Hematopoietic multipotent progenitor cell treated with erythropoietin and hydrocortisone succinate and interleukin-3 and kit ligand, for 8 days (in vitro differentiated cells): ENCODE measurements at places on chromosomes 1 and 21.

DNA sequence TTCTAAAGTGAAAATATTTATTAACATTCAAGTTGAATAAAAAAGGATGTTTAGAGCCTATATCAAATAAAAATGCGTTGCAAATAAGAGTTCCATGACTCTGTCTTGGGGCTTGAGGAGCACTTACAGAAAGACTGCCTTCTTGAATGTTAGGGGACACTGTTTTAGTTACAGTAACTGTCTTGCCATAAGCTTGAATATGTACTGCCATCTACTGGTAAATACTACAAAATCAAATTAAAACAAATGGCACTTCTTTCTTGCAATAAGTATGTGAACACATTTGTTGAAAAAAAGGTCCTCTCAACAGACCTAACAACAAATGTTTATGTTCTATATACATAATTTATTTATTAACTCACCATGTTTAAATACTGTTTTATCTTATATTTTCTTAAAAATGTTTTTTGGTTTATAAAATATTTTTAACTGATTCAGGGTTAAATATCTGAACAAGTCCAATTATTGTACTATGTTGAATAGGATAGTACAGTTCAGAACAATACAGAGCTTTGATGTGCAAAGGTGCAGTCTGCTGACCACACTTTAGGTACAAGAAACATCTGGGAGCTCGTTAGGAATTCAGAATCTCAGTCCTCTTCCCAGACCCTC, 199.5 kb downstream of the LRRIQ3 start:
- peak; percentile 46 for DNase-seq

- no peak for DNase-seq
Measured at GRCh38 chr21:35602811-35603362, 457.4 kb downstream of the SETD4 start.

- no peak for DNase-seq
Measured at GRCh38 chr1:53583868-53584776, 124.9 kb downstream of the DMRTB1 start.

- no peak for DNase-seq
Measured at GRCh38 chr21:16538405-16538804, 808.6 kb downstream of the USP25 start.

- peak; percentile 34 for DNase-seq
Measured at GRCh38 chr1:248886237-248886895, 19.7 kb upstream of the PGBD2 start.

DNA sequence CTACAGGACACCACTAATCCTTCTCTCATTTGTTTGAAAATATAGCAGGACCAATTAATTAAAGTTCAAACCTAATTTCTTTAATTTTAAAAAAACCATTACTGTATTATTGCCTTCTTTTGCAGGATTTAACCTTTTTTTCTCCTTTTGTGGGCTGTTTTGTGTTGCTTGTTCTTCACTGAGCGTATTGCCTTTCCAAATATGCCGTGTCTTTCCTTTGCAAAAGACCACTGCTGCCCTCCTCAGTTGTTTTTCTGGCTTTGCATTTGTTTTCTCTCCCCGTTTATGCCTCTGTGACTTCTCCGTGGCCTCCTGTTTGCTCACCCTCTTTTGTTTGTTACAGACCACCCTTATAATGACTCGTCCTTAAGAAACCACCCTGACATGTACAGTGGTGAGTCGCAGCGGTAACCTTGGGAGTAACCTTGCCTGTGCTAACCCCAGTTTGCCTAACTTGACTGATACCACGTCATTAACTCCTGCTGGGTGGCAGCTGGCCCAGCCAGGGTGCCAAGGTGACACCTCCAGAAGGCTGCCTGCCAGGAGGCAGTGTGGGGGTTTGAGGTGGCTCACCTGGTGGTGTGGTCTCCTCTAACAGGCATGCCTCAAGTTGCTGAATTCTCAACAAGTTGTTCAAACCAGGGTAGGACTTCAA, 81.1 kb upstream of the CNTN2 start:
- no peak for DNase-seq

DNA sequence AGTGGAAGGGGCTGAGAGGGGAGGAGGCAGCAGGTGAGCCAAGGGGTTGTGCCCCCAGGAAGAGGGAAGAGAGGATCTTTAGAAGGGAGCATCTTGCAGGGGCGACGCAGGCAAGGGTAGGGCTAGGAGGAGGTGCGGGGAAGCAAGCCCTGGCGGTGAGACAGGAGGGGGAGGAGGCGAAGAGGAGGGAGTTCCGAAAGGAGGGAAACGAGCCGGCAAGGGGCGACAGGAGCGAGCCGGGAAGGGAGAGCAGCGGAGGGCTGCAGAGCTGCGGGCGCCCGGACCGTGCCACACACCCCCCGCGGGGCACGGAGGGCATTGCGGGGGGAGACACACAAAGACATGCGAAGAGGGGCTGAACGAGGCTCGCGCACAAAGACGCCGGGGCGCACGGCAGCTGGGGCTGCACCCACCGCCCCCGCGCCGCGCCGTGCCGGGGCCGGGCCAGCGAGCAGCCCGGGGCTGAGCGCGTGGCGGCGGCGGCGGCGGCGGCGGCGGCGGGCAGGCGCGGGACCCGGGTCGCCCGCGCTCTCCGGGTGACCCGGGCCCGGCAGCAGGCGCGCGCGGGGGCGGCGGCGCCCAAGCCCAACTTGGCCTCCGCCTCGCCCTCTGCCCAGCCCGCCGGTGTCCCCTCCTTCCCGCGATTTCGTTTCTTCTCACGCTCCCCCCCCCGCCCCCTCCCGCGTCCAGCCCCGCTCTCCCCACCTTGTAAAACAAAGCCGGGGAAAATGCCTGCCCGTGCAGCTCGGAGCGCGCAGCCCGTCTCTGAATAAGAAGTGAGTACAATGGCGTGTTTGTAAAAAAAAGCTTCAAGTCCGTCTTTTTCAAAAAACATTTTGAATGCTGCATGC, at the start of gene KCNK2:
TSS of gene KCNK2 (plus strand) at position 206 of the 851 bp plus-strand sequence. CDS start 649 bp downstream, outside the sequence.
- DNase-seq: no peak

- DNase-seq: peak; percentile 54
Measured at GRCh38 chr1:207500306-207500705, 4.3 kb downstream of the CR1 start.

- DNase-seq: no peak
Measured at GRCh38 chr1:49424782-49425181, 599.0 kb downstream of the AGBL4 start.

GRCh38 chr21:16046656-16047330, 317.0 kb downstream of the USP25 start:
- no peak for DNase-seq

DNA sequence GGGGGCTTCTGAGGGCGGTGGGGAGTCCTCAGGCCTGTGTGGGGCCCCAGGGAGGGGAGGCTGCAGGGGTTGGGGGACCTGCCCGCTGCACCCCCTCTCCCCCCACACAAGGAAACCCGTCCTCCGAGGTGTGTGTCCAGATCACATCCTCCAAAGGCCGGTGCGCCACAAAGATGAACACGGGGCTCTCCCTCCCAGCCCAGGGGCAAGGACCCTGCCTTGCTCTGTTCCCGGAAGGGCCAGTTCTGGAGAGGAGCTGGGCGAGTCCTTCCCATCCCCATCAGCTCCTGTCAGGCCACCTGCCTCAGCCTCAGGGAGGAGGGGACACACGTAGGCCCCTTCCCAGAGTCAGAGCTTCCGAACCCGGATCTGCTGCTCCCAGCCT, 2.5 kb upstream of the TTLL10 start:
- no peak for DNase-seq

- no peak for DNase-seq
Measured at GRCh38 chr1:212402666-212403321, 11.9 kb downstream of the PACC1 start.

DNA sequence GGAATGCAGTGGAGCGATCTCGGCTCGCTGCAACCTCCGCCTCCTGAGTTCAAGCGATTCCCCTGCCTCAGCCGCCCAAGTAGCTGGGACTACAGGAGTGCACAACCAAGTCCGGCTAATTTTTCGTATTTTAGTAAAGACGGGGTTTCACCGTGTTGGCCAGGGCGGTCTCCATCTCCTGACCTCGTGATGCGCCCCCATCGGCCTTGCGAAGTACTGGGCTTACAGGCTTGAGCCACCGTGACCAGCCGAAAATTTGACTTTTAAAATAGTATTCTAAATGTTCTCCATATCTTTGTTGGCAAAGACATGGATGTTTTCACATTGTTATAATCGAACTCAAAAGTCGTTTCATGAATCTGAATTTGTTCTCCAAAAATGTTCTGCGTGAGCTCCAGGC, 36.7 kb upstream of the SMYD2 start:
- DNase-seq: no peak

GRCh38 chr1:179251675-179252074, 22.2 kb upstream of the ABL2 start:
- DNase-seq: no peak

GRCh38 chr21:42544544-42544943, 30.9 kb downstream of the SLC37A1 start:
- DNase-seq: peak; percentile 70

- no peak for DNase-seq
Measured at GRCh38 chr21:42047821-42048613, 23.1 kb upstream of the UMODL1 start.

DNA sequence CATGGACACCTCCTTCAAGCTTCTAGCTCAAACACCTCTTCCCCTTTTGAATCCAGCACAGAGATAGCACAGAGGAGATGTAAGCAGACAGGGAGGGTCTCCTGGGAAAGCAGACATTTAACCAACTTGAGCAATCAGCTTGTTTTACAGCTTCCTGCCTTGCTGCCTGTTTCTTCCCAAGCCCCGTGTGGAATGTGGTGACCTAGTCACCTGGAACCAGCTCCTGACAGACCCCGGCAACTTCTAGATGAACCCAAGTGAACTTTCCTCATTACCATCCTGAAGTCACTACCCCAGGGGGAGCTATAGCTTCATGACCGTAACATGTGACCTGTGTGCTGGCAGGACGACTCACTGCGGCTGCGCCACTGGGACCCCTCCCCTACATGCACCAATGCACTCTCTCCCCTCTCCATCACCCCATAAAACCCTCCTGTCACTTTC, 24.1 kb upstream of the TTF2 start:
- no peak for DNase-seq

- peak; percentile 59 for DNase-seq
Measured at GRCh38 chr1:174393885-174394284, 53.9 kb upstream of the GPR52 start.

DNA sequence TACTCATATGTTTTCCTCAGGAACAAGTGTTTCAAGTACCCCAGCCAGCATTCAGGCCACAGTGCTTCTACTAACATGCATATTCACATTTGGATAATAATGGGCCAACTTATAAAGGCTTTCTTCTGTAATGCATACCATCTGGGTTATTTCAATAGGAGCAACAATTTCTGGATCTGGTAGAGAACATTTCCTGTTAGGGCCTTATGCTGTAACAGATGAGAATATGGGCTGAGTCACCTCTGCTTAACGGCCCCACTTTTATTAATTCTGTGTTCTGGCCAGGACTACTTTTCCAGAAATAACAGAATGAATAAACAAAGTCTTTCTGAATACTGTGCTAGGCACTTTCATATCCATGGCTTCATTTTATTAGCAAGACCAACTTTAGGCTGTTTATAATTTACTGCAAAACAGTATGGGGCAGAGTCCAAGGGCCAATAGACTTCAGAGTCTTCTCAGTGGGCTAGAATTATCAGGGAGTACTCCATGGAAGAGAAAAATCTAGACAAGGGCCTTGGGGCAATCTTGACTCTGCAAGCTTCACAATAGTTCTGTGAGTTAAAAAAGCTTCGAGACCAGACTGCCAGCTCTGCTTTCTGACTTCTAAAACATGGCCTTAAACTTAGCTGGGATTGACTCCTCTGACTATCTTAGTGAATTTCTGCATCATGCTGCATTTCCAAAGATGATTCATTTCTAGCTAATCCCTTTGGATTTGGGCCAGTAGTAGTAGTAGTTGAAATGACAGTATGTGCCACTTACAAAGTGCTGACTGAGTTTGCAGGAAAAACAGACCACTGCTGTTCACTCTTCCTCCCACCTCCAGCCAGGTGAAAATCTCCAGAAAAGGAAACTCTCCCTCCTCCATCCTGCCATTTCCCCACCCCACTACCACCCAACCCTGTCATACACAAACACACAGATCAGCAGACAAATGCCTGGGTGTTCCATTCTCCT, 8.2 kb upstream of the SSX2IP start:
- no peak for DNase-seq

GRCh38 chr1:113046569-113046968, 26.4 kb upstream of the LRIG2 start:
- no peak for DNase-seq

- DNase-seq: no peak
Measured at GRCh38 chr21:43316156-43316845, 110.6 kb downstream of the SIK1 start.

- DNase-seq: no peak
Measured at GRCh38 chr1:10814976-10815857, 18.8 kb upstream of the CASZ1 start.

GRCh38 chr1:5388622-5389021, 603.6 kb downstream of the NPHP4 start:
- DNase-seq: no peak
